ENCODE measurements at places on chromosomes 3 and 15.

DNA sequence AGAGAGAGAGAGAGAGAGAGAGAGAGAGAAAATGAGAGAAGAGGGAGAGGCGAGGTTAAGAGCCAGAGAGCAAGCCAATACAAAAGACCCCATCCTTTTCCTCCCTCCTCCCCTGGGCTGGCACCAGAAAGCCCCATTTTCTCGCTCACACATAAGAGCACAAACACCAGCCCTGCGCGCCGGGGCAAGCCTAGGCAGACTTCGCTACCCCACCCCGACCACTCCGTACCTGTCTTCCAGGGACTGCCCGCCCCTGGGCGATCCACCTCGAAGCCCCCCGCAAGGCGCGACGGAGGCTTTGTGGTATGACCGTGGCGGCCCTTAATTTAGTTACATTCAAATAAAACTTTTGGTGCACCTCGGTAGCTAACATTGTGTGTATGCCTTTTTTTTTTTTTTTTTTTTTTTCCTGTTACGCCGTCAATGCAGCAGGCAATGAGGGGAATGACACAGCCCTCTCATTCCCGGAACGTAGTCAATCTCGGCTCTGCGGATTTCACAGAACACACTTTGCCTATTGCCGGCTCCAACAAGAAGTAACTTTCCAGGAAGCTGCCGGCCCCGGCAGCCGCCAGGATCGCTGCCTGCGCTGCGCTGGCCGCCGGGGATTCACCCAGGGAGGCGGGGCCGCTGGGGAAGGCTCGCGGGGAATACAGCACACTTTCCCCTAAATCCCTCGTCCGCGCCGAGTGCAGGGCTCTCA, 7.7 kb downstream of the BCL6 start:
- peaks cover 64% of the 10 kb centered on the region for H3K4me1 ChIP-seq
- H3K36me3 ChIP-seq = peaks cover 61% of the 10 kb centered on the region
- H3K27ac ChIP-seq = peak overlapping the region; percentile 100
- peak; percentile 74 for DNase-seq
- H3K27me3 ChIP-seq = no peaks in the 10 kb centered on the region
- H3K4me3 ChIP-seq = peak overlapping the region; percentile 98

GRCh38 chr3:156071031-156071430, 49.3 kb upstream of the KCNAB1 start:
- no peak overlapping the region for H3K4me3 ChIP-seq
- no peak overlapping the region for H3K27ac ChIP-seq
- peaks cover 39% of the 10 kb centered on the region for H3K27me3 ChIP-seq
- no peaks in the 10 kb centered on the region for H3K36me3 ChIP-seq
- no peak for DNase-seq

DNA sequence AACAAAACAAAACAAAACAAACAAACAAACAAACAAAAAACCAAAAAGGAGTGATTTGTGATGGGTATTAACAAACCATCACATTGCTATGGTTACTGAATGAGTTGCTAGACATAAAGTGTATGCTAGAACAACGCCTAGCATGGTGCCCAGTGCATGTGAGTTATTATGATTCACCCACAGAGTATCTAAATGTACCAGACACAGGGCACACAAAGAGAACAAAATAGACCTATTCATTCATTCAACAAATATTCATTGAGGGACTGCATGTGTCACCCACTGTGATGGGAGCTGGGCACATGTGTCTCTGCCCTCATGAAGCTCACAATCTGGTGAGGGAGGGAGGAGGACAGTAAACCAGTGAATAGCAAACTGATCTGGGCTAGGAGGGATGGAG, 11.6 kb upstream of the ACAN start:
- H3K36me3 ChIP-seq = no peaks in the 10 kb centered on the region
- no peak overlapping the region for H3K27ac ChIP-seq
- no peak overlapping the region for H3K4me3 ChIP-seq
- H3K27me3 ChIP-seq = peaks cover 46% of the 10 kb centered on the region
- no peaks in the 10 kb centered on the region for H3K4me1 ChIP-seq

GRCh38 chr3:27312044-27312668, 57.0 kb downstream of the NEK10 start:
- H3K4me1 ChIP-seq = no peaks in the 10 kb centered on the region
- no peak overlapping the region for H3K27ac ChIP-seq
- peaks cover 2% of the 10 kb centered on the region for H3K27me3 ChIP-seq
- no peak for DNase-seq
- H3K36me3 ChIP-seq = no peaks in the 10 kb centered on the region

GRCh38 chr15:88509964-88510363, 36.5 kb downstream of the DET1 start:
- no peak overlapping the region for H3K4me3 ChIP-seq
- H3K4me1 ChIP-seq = peaks cover 5% of the 10 kb centered on the region
- no peak for DNase-seq
- H3K36me3 ChIP-seq = peaks cover 58% of the 10 kb centered on the region

GRCh38 chr3:8597219-8597853, 47.3 kb downstream of the SSUH2 start:
- H3K4me3 ChIP-seq = no peak overlapping the region
- H3K4me1 ChIP-seq = no peaks in the 10 kb centered on the region
- H3K36me3 ChIP-seq = no peaks in the 10 kb centered on the region
- no peak for DNase-seq

GRCh38 chr3:104244680-104245220, 1122.0 kb upstream of the ALCAM start:
- H3K27me3 ChIP-seq = no peaks in the 10 kb centered on the region
- H3K36me3 ChIP-seq = no peaks in the 10 kb centered on the region
- H3K27ac ChIP-seq = no peak overlapping the region

DNA sequence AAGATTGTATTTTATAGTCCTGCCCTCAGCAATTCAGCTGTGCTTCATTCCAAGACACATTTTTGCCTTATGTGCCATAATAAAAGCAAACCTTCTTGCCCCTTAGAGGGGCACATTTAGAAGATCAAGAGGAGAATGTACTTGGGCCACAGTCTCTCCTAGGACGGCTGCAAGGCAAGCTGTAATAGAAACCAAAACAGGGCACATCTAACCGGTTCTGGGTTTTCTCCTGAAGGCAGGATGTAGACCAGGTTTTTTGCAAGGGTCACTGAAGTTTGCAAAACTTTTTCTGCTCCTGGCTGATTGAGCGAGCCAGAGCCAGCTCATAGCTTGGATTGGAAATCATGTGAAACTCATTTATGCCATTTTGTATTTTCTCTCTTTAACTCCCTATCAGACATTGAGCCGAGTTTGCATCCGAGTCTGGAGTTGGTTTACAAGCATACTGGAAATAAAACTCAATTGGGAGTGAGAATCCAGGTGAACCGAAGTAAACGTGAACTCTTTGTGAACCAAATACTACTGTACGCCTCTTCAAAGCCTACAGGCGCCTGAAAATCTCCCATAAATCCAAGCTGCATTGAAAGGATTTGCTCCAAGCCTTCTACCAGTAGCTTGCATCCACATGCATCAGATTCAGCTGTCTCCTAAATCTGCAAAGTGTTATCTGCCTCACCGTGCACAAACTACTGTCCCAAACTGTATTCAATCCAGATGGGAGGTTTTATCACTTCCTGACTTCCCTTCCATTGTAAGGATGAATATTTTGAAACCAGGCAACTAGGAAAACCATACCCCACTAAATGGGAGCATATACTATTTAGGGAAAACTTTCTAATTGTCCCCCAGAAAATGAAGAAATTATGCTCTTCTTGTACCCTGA, 60.9 kb upstream of the TSC22D2 start:
- H3K36me3 ChIP-seq = no peaks in the 10 kb centered on the region
- DNase-seq = no peak
- H3K27me3 ChIP-seq = peaks cover 35% of the 10 kb centered on the region
- no peak overlapping the region for H3K4me3 ChIP-seq
- H3K4me1 ChIP-seq = peaks cover 5% of the 10 kb centered on the region

GRCh38 chr15:27234593-27234992, 263.6 kb downstream of the GABRG3 start:
- H3K4me3 ChIP-seq = no peak overlapping the region
- no peaks in the 10 kb centered on the region for H3K4me1 ChIP-seq
- DNase-seq = no peak

DNA sequence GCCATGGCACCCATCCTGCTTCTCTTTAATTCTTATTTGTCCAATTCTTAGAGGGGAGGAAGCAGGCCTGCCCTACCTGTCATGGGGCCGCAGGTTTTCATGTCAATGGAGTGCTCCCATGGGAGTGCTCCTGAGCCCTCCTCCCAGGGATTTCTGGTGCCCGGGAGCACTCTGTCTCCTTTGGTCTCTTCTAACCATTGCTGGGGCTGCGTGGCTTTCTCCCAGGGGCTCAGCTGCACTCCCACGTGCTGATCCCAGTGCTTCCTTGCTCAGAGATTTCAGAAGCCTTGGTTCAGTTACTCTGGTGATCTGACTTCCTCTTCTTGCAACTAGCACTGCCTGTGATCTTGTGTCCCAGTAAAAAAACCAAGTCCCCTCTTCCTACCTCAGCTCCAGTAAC, 68.0 kb upstream of the ARL8B start:
- DNase-seq = no peak
- no peaks in the 10 kb centered on the region for H3K27me3 ChIP-seq
- no peak overlapping the region for H3K4me3 ChIP-seq
- no peak overlapping the region for H3K27ac ChIP-seq
- no peaks in the 10 kb centered on the region for H3K36me3 ChIP-seq

GRCh38 chr15:67784090-67784781, 41.1 kb upstream of the SKOR1 start:
- no peaks in the 10 kb centered on the region for H3K36me3 ChIP-seq
- H3K27me3 ChIP-seq = no peaks in the 10 kb centered on the region
- no peak overlapping the region for H3K27ac ChIP-seq
- H3K4me1 ChIP-seq = peaks cover 33% of the 10 kb centered on the region

DNA sequence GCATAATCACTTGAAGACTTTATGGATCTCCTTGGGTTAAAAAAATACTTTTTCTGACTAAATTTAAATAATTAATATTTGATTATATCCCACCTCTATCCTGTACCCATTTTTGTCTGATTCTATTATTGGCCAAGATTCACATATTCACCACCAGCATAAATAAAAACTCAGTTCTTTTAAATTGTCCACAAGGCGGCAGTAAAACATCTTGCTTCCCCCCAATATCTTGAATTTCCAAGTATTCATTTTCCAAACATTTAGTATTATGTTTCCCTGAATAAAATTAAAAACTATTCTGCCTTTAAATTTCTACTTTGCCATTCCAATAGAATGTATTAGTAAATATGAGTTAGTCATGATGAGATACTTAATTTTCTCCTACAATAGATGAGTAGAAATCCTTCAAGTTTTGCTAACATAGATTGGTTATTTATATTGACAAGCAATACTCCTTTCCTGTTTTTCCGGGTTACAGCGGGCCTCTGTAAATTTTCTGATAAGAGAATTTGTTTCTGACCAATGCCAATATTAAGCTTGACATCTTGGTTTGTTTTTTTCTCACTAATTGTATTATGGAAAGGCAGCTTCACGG, 218.7 kb upstream of the MDFIC2 start:
- H3K27ac ChIP-seq = no peak overlapping the region
- H3K4me1 ChIP-seq = no peaks in the 10 kb centered on the region
- H3K36me3 ChIP-seq = no peaks in the 10 kb centered on the region
- H3K27me3 ChIP-seq = peaks cover 22% of the 10 kb centered on the region

GRCh38 chr3:179196098-179196497, 47.9 kb downstream of the PIK3CA start:
- H3K4me1 ChIP-seq = peaks cover 59% of the 10 kb centered on the region
- no peak for DNase-seq
- H3K27ac ChIP-seq = no peak overlapping the region
- no peak overlapping the region for H3K4me3 ChIP-seq
- H3K27me3 ChIP-seq = no peaks in the 10 kb centered on the region
- peaks cover 15% of the 10 kb centered on the region for H3K36me3 ChIP-seq

DNA sequence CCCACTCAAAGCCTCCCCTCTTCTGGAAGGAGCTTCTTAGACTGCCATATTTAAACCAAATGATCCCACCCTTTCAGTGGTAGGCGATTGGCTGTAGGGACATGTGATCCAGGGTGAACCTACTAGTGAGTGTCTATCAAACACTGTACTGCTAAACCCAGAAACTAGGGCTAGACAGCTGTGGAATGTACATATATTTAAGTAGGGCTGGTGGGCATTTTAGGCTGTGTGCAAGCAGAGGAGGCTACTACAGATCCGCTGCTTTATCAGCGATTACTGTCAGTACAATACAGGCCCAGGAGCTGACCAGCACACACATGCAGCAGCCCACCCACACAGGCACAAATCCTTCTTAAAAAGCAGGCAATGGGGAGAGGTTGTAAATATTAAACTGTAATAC, 15.4 kb upstream of the LARP6 start:
- no peak overlapping the region for H3K4me3 ChIP-seq
- DNase-seq = no peak
- peaks cover 21% of the 10 kb centered on the region for H3K27me3 ChIP-seq

DNA sequence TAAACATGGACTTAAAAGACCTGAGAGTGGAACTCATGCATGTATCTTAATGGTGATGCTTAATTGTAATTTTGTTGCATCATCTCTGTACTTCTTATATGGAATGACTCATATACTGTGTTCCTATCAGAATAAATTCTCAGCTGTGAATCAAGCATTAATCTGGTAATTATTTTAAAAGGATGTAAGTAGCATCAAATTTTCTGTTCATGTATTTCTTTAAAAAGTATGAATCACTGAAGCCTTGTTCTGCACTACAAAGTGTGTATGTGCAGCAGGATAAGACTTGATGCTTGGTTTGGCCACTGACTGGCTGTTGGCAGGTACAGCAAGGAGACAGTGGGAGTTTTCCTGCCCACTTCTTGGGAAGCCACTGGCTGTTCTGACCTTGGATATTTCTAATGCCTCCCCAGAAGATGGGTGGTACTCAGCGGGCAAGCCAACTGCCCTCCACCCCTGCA, 123.9 kb downstream of the ANO10 start:
- H3K4me3 ChIP-seq = no peak overlapping the region
- no peaks in the 10 kb centered on the region for H3K36me3 ChIP-seq
- H3K4me1 ChIP-seq = peaks cover 59% of the 10 kb centered on the region

DNA sequence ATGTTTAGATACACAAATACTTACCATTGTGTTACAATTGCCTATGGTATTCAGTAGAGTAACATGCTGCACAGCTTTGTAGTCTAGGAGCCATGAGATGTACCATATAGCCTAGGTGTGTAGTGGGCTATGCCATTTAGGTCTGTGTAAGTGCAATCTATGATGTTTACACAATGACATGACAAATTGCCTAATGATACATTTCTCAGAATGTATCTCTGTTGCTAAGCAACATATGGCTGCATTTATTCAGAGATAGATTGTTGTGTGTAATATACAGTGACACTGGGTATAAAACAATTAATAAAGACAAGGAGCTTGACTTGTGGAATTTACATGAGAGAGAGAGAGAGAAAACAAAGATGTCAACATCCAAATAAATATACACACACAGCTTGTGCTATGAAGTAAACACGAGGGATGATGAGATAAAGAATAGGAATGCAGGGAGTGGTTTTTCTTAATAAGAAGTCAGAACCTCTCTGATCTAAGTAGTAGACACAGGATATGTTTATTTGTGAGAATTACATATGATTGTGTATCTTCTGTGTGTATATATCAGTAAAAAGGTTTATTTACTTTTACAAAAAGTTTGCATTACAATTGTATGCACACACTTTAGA, 110.0 kb downstream of the KCNAB1 start:
- H3K36me3 ChIP-seq = no peaks in the 10 kb centered on the region
- no peak for DNase-seq
- H3K27ac ChIP-seq = no peak overlapping the region
- peaks cover 33% of the 10 kb centered on the region for H3K27me3 ChIP-seq
- H3K4me1 ChIP-seq = no peaks in the 10 kb centered on the region

Measured in activated T-cell treated with anti-CD3 and anti-CD28 coated beads, Interleukin-2, amount 50 U/mL, for 24 hours (primary cell).